ENCODE measurements at places on chromosomes 2 and 18.

GRCh38 chr2:226300196-226300886 is 499.3 kb downstream of the IRS1 start:
- DNase-seq: no peak

GRCh38 chr2:62197011-62197924 is 1.4 kb downstream of the B3GNT2 start:
- peak; percentile 51 for DNase-seq

DNA sequence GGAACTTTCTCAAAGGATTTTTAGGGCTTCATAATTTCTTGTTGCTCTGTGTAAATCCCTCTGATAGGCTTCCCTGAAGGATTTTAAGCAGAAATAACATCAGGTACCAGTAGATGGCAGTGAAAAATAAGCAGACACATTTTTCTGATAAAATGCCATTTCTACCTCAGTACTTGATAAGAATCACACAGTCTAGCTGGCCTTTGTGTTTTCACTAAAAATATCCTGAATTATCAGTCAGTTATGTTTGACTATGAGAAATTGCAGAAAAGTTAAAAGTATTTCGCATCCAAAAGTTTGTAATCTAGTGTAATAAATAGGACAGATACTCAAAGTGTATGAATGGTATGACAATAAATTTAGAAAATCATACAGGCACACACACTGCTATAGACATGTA is 68.7 kb downstream of the DNAJC10 start:
- no peak for DNase-seq

GRCh38 chr18:2009942-2010697 is 561.2 kb downstream of the METTL4 start:
- DNase-seq: no peak

GRCh38 chr2:16002575-16002974 is 62.2 kb downstream of the MYCN start:
- DNase-seq: no peak

GRCh38 chr2:38125842-38126241 is 49.9 kb upstream of the CYP1B1 start:
- DNase-seq: no peak

DNA sequence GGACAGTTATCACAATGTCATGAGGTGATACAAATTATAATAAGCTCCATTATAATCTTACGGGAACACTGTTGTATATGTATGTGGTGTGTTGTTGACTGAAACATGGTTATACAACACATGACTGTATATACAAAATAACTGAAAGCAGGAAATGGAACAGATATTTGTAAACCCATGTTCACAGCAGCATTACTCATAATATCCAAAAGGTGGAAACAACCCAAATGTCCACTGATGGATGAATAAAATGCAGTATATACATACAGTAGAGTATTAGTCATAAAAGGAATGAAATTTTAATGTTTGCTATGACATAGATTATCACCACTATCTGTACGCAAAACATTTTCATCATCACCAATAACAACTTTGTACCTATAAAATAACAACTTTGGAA is 107.3 kb downstream of the USP34 start:
- DNase-seq: no peak

DNA sequence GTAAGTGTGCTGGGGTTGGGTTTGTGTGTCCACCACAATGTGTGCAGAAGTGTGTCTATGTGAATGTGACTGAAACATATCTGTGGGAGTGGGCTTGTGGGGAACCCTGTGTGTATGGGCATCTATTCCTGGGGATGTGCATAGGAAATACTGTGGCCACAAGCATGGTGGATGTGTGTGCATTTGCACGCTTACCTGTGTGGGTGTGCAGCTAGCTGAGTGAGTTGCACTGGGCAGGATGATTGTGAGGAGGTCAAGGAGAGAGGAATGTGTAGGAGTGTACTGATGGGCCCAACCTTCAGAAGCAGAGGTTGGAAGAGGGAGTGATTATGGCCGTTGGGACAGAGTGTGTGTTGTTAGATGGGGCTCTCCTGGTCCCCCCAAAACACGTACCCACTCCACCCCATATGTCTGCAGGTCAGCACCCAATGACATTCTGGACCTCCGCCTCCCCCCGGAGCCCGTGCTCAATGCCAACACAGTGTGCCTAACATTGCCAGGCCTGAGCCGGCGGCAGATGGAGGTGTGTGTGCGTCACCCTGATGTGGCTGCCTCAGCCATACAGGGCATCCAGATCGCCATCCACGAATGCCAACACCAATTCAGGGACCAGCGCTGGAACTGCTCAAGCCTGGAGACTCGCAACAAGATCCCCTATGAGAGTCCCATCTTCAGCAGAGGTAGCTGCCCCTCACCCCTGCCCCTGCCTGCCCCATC is 1.2 kb downstream of the WNT10A start:
- DNase-seq: no peak

- no peak for DNase-seq
These were observed 30.1 kb downstream of the IMPA2 start for GRCh38 chr18:12011199-12011956.

DNA sequence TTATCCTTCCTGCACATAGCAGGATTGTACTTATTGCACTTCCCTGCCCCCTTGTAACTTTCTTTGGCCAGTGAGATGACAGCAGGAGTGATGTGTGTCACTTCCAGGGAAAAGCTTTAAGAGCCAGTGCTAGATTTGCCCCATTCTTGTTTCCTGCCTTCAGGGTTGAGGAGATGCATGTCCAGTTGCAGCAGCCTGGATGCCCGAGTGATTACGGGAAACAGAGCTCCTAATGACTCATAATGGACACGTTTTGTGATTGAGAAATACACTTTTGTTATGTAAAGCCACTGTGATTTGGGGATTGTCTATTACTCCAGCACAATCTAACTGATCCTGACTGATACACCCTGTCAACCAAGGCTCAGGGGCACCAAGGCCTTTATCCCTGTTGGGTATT is 5.0 kb upstream of the TET3 start:
- DNase-seq: no peak

GRCh38 chr18:5434425-5434824 is 109.4 kb downstream of the EPB41L3 start:
- no peak for DNase-seq

DNA sequence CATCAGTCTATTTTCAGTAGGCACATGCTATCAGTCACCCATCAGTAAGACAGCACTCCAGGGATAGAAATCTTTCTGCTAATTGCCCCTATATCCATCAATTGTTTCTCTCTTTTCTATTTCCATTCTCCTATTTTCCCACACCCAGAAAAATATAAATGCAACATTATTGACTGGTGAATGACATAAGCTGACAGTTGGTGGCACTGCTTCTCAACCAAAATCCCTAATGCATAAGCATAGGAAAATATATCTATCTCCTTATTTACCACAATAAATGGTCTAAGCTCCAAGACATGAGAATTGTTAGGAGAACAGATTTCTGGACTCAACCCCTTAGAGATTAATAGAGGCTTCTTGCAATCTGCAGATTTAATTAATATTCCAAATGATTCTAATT is 64.0 kb upstream of the REG3A start:
- no peak for DNase-seq

- DNase-seq: no peak
These were observed 303.2 kb upstream of the MC4R start for GRCh38 chr18:60675801-60676200.

GRCh38 chr2:64276417-64277095 is 132.3 kb upstream of the PELI1 start:
- no peak for DNase-seq
